Activated naive CD8-positive, alpha-beta T cell treated with anti-CD3 and anti-CD28 coated beads for 36 hours (primary cell): ENCODE measurements at places on chromosomes 5 and 9.

DNA sequence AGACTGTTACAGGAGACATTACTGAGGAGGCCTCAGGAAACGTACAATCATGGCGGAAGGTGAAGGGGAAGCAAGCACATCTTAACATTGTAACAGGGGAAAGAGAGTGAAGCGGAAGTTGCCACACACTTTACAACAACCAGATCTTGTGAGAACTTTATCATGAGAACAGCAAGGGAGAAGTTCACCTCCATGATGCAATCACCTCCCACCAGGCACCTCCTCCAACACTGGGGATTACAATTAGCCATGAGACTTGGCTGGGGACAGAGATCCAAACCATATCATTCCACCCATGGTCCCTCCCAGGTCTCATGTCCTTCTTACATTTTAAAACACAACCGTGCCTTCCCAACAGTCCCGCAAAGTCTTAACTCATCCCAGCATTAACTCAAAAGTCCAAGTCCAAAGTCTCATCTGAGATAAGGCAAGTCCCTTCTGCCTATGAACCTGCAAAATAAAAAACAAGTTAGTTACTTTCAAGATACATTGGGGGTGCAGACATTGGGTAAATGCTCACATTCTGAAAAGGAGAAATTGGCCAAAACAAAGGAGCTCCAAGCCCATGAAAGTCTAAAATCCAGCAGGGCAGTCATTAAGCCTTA is 138.3 kb downstream of the TMEM161B start:
- no peak for DNase-seq

- no peak for DNase-seq
Observed at GRCh38 chr5:88452820-88453219, 184.2 kb upstream of the TMEM161B start.

GRCh38 chr5:106435185-106435584 is 1235.6 kb downstream of the EFNA5 start:
- no peak for DNase-seq

DNA sequence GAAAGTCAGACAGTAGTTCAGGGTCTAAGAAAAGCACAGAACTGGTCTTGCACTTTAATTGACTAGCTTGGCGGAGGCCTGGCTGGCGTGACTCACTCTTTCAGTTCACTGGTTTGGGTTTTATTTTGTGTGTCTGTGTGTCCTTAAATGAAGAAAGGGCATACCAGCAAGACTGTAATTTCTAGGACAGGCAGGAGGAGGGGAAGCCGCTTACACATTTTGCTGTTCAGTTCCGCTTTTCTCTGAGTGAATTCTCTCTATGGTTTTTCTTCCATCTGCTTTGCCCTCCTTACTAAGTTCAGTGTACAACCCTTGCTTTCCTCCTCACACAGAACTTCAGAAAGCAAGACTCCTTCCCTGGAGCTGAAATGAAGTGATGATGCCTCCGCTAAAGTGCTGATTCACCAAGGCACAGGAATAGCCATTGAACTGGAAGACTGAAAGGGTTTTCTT is 150.8 kb downstream of the MEF2C start:
- DNase-seq: no peak

GRCh38 chr9:7300484-7300883 is 499.1 kb downstream of the DMAC1 start:
- no peak for DNase-seq

GRCh38 chr5:67963789-67964519 is 251.6 kb upstream of the PIK3R1 start:
- no peak for DNase-seq

- no peak for DNase-seq
Observed at GRCh38 chr5:11047625-11048024, 286.6 kb upstream of the DAP start.

DNA sequence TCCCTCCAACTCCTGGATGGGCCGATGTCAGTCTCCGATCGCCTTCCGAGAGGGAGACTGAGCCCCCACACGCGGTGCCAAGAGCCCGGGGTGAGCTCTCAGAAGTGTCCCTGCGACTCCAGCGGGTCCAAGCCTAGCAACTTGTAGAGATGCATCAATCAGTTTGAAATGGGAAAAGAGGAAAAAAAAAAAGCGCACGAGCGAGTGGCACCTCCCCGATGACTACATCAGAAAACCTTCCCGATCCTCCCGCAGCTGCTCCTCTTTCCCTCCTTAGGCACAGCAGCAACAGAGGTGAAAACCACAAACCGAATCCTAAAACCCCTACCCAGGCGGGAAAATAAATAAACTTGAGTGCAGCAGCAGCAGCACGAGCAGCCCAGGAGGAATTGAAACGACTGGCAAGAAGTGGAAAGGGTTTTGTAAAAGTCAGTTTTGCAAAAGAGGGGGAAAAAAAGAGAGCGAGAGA is 1.0 kb upstream of the EFNA5 start:
- DNase-seq: no peak

DNA sequence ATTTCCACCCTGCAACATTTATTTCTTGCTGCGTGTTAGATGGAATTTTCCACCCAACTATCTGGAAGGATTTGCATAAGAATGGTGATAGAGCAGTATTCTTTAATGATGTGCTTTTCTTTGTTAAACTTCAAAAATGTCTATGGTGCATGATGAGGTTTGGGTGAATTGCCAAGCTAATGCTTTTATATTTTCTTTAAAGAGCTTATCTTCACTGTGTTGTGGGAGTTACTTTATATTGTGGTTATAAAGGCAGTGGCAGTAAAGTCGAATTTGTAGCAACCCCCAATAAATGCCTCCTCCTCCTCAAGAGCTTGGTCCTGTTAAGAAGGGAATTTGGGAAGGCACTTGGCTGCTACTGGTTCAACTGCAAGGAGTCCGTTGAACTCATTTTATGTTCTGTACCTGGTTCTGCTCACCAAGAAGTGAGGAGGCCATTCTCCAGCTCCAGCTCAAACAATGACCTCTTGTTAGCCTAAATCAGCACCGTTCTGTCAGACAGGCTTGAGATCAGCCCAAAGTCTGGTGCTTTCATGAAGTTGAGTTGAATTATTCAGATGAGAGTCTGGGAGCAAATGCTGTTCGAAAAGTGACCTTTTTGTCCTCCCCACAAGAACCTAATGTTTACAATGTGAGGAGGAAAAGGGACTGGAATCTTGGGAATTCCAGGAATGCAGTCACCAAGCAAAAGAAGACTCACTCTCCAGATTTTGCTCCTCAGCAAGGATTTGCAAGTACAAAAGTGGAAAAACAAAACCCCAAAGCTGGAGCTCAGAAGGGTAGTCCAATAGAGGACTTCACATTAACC is 217.0 kb downstream of the TMEM38B start:
- no peak for DNase-seq

DNA sequence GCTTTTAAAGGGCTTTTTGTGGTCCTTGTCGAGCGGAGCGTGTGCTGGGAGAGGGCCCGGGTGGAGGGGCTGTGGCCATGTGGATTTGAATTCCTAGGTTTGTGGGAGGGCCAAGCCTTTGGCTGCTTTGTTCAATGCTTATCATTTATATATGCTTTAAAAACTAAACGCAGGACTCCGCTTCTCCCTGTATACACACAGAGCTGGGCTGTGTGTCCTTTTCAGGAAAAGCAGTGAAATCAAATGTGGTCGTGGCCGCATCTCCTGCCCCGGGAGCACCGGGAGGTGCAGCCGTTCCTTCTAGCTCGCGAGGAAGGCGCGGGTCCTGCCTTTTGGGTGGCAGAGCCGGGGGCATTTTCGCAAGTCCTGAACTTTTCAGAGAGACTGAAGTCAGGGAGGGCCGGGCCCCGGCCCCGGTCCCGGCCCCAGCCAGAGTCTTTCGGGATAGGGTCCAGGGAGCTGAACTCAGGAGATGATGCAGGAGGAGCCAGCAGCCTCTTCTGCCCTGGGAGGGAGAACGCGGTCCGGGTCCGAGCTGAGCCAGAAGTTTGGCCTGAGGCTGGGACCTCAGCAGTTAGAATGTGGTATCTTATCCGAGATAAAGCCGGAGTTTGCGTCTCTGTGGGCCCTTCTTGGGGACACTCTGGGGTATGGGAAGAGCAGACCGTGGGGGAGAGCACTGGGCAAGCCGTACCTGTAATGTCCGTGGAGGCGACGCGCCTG is 158.8 kb downstream of the C9orf152 start:
- DNase-seq: no peak

DNA sequence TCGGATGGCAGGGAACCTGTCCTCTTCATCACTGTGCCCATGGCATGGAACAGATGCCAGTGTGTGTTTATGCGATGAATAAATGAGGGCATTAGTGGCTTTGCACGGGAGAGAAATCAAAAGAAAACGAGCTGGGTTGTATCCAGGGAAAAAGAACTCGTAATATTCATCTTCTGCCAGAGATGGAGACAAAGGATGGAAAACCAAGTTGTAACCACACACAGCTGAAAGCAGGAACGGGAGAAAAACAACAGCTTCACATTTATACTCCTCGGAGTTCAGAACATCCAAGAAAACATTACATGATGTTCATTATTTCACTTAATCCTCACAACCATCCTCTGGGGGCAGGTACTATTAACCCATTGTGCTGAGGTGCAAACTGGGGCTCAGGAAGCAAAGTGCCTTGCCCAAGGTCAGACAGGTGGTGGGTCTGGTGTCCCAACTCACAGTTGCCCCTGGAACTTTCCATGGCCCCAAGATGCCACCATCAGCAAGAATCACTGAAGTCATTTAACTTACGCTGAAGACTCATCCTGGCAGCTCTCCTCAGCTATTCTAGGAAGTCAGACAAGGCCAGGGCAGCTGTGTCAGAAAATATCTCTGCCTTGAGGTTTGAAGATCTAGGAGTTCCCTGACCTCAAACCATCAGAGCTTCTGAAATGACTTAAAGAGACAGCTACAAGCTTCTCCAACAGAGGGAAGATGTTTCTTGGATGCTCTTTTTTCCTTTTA is 250.4 kb downstream of the NSG2 start:
- DNase-seq: no peak

DNA sequence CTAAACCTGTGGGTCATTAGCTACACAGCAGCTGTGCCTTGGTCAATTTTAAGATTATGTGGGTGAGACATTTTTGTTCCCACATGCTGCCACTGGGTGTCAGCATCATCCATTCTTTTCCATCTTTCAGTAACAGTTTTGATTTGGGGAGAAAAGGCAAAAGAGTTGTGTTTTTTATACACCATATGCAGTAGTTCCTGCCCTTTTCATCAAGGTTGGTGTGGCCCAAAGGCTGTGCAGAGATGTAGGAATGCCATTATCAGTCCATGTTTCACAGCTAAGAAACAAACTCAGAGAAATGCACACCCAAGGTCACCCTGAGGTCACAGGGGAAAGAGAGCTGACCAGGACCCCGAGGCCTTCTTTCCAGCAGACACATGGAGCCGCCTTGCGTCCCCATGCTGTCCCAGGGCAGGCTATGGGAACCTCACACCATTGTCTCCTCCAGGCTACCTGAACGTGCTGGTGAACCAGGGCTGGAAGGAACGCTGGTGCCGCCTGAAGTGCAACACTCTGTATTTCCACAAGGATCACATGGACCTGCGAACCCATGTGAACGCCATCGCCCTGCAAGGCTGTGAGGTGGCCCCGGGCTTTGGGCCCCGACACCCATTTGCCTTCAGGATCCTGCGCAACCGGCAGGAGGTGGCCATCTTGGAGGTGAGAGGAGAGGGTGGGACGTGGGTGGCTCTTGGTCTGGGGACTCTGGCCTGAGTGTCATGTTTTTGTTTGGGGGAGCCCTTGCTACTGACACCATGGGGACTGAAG is 27.8 kb upstream of the GRPEL2 start:
- DNase-seq: no peak

- no peak for DNase-seq
Observed at GRCh38 chr9:69019808-69020207, 5.9 kb upstream of the PRKACG start.

GRCh38 chr5:168697034-168697720 is 118.0 kb upstream of the PANK3 start:
- no peak for DNase-seq
